Activated T-helper 2 cell treated with anti-CD3 and anti-CD28 coated beads, Interferon-gamma antibody, Interleukin-2, Interleukin-4, amounts not matched to agents 10 μg/mL and 5 μg/mL and 100 μg/mL, durations not matched to agents 14 hours and 24 hours and 36 hours (primary cell): ENCODE measurements at places on chromosomes 2 and 18. TPM values are rescaled to one million over a fixed set of nuclear protein-coding genes. Genes with fewer than 3 reads are reported as not detected.

The WDCP gene
- total RNA-seq, result 22.0 and 22.1 TPM in 2 replicates

The RAB3GAP1 gene
- total RNA-seq, result 26.6 and 30.8 TPM in 2 replicates

The SERPINB11 gene
- total RNA-seq, result not detected in 2 replicates

The NCKAP1 gene
- 13.2 and 20.0 TPM in 2 replicates for total RNA-seq

The CRYBA2 gene
- not detected in 2 replicates for total RNA-seq

The CSRNP3 gene
- total RNA-seq, result not detected in 2 replicates

The MOCOS gene
- total RNA-seq, result 0.16 and 0.25 TPM in 2 replicates

- no peak for DNase-seq
Observed at GRCh38 chr2:189157456-189157855, 22.1 kb downstream of the COL5A2 start.

DNA sequence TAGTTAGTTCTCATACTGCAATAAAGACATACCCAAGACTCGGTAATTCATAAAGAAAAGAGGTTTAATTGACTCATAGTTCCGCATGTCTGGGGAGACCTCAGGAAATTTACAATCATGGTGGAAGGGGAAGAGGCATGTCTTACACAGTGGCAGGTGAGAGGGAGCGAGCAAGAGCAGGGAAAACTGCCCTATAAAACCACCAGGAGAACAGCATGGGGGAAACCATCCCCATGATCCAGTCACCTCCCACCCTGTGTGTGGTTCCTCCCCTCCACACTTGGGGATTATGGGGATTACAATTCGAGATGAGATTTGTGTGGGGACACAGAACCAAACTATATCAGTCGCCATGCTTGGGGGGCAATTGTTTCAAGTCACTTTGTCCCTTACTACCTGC lies 1.1 kb upstream of the SSB start:
- no peak for DNase-seq

DNA sequence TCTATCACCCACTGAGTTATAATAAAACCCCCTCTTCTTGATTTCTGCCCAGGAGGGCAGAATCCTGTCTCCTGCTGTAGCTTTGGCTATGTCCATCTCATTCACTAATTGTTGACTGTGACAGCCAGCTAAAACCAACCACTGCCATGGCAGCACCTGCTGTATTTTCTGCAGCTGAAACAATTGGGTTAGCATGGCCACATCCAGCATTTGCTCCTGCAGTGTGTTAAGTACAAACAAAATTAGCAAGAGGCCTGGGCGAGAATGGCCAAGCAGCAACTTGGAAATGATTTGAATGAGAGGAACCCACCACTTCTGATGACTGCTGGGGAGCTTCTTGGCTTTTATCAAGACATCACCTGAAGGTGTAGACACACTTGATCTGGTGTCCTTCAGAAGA lies 89.4 kb upstream of the LRRTM1 start:
- DNase-seq, result no peak

- no peak for DNase-seq
Observed at GRCh38 chr2:69437751-69438154, 518 bp upstream of the NFU1 start.

- no peak for DNase-seq
Observed at GRCh38 chr18:42141439-42141838, 186.4 kb downstream of the PIK3C3 start.

DNA sequence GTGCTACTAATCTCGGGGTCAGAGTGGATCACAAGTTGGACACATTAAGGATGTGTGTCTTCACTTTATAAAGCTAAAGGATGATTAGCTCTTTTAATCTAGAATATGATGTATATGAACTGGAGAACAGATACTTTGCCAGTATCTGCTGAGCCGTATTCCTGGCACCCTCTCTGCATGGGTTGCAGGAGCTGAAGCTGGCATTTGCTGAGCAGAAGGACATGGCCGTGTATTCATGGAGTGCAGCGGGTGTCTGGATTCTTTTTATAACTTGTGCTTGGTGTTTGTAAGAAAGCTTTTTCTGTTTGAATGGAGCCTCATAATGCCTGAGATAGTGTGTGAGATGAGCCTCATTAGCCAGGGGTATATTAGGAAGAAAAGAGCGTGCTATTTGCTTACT lies 103.9 kb upstream of the MCFD2 start:
- DNase-seq, result no peak

GRCh38 chr2:238969857-238970256 lies 122.0 kb downstream of the TWIST2 start:
- no peak for DNase-seq

DNA sequence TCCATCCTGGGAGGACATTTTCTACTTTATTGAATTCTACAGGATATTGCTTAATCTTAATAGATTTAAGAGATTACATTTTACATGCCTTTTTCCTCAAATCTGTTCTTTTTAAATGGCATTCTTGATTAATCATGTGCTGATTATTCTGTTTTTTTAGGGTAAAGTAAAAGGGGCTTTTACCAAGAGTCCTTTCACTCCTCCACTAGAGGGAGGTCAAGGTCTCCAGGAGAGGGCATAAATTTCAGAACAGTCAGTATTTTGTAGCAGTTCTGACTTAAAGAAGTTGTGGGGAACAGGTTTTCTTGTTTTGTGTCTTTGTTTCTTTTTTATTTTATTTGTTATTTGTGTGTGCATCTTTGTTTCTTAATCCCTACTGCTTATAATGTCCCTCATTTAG lies 25.4 kb downstream of the WDR75 start:
- DNase-seq, result no peak

DNA sequence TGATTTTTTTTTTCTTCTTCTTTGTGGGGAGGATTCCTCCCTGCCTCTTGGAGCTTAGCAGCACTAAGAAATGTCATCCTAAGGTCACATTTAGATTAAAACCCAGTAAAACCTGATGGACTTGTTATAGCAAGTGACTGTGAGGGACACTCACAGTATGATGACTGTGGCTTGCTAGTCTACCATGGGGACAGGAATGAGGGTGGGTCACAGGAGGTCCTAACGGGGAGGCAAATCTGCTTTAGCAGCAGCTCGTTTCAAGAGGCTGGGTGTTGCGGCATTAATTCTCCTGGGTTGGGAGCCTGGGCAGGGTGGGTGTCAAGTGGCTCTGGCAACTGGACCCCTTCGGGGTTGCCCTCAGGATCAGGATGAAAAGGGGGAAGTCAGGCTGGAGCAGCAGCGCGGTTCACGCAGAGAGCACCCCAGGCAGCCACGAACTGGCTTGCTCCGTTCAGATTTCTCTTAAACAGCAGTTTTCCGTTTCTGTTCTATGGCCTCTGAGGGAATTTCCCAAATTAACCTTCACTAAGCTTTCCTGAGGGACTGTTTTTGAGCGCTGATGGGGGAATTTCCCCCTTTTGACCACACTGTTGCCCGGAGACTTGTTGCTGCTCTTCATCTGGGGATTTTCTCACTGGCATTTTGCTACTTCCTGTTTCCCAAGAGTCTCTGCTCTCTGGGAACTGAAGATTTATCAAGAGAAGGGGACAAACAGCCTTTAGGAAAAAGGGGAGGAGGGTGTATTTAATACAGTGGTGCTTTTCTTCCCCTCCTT lies 59.8 kb upstream of the PELI1 start:
- no peak for DNase-seq

DNA sequence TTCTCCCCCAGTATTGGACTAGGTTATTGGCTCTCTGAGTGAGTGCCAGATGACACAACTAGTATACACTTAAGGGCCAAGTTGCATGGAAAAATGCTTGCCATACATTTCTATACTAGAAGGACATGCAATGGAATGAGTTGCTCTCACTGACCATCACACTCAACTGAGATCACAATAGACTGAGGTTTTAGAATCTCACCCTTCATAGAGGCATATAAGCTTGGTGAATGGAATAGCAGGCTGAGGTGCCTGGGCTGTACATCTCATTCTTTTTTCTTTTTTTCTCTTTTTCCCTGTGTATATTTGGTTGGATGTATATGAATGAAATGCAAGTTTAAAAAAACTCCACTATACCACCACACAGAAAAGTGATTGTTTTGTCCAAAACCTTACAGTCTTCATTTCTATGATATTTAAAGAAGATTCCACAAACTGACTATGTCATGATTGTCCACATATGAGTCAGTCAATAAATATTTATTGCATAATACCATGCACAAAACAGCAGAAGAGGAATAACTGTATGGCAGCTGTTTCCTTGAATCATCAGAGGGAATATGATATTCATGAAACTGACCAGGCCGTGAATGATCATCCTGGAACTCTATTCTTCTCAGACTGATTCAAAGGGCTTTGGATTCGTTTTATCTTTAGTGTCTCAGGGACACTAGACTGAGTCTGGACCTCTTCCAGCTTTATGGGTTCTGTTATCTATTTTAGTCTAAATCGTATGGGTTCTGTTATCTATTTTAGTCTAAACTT lies 122.6 kb upstream of the STK17B start:
- DNase-seq, result no peak
